ENCODE measurements at places on chromosomes 2 and 18.

GRCh38 chr2:229870903-229871656, 50.7 kb downstream of the TRIP12 start:
- DNase-seq, result no peak

DNA sequence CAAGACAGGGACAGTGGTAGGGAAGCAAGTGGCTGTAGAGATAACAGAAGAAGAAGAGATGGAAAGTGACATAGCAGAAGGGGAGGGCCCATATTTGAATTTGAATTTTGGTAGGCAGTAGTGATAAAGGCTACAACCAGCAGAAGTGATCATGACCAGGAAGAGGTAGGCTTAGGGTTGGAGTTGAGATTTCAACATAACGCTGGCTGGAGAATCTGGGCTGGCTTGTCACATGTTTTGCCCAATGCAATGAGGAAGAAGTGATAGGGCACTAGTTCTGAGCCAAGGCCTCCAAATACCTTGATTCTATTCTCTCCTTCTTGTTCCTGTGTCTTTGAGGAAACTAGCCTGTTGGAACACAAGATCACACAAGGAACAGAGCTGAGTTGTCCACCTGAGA, 69.4 kb downstream of the SCG2 start:
- no peak for DNase-seq

GRCh38 chr2:121359716-121360565, 74.9 kb upstream of the TFCP2L1 start:
- DNase-seq, result no peak

DNA sequence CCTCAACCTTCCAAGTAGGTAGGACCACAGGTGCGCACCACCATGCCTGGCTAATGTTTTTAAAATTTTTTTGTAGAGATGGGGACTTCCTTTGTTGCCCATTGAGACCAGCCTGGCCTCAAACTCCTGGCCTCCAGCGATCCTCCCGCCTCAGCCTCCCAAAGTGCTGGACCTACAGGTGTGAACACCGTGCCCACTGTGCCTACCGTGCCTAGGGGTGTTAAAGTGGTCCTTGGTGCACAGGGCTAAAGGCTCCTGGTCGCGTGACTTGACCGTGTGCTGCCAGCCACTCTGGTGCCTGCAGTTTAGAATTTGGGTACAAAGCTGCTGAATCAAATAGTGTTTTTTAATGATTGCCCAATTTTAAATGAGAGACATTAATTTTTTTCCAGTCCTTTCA, 51.0 kb upstream of the KCNG2 start:
- no peak for DNase-seq

DNA sequence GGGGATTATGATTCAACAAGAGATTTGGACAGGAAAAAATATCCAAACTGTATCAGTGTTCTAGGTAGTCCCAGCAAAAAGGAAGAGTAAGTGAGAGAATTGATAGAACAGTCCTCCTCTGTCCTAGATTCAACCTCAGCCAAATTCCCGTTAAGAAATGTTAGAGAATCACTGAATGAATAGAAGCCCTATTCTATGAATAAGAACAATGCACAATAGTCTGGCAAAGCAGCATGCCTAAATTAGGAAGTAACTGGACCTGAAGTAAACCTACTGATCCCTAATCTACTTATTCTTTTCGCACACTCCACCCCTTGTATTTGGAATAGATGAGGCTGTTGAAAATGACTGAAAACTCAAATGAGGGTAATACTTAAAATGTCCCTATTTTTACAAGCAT, 1665.5 kb downstream of the LRP1B start:
- DNase-seq, result no peak
